Muscle of leg (tissue), 16 donors: ENCODE measurements at places on chromosomes 7 and 10. TPM values are rescaled to one million over a fixed set of nuclear protein-coding genes. Genes with fewer than 3 reads are reported as not detected.

GRCh38 chr7:7209412-7210050 lies 27.2 kb downstream of the C1GALT1 start:
- H3K36me3 ChIP-seq, result peaks cover 2% of the 10 kb centered on the region
- H3K27ac ChIP-seq, result no peak overlapping the region
- H3K4me3 ChIP-seq, result no peak overlapping the region
- no peaks in the 10 kb centered on the region for H3K4me1 ChIP-seq

DNA sequence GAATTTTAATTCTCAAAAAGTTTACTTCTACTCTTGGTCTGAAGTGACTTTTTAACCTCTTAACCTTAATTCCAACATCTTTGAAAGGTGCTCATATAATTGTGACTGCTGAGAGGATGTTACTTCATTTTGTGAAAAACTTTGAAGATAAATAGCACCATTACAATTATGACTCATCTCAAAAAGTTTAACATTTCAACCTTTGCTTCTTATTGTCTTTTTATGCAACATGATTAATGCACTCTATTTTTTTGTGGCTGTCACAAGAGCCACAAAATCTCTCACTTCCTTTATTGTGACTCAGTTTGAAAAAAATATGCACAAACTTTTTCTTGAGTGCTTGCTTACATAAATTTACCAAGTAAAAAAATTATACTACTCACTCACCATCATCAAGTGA lies 383.1 kb downstream of the LRRTM3 start:
- DNase-seq, result no peak
- no peaks in the 10 kb centered on the region for H3K36me3 ChIP-seq
- no peaks in the 10 kb centered on the region for H3K4me1 ChIP-seq
- H3K27ac ChIP-seq, result no peak overlapping the region

DNA sequence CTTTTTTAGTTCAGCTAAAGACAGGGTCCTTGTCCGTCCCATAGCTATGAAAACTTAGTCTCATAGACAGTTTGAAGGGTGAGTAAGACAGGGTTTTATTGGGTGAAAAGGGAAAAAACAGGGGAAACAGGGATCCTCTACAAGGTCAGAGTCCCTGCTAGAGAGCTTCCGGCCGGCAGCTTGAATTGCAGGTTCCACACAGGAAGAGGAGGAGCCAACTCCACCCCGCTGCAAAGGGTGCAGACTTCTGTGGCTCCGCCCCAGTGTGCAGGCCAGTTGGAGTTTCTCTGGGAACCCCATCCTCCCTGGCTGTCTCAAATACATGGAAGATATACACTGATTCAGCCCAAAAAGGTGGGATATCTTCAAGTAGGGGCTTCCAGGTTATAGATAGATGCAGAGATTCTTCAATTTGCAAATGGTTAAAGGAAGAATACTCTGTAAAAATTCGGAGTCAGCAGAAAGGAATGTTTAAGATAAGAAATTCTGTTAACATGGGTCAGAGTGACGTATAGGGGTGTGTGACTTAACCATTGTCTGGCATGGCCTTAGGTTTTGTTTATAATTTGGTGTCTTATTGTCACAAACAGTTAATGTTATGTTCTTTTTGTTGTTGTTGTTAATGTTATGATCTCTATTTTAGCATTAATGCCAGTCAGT lies 34.6 kb upstream of the HECW1 start:
- no peaks in the 10 kb centered on the region for H3K27me3 ChIP-seq
- no peak overlapping the region for H3K27ac ChIP-seq
- H3K4me1 ChIP-seq, result no peaks in the 10 kb centered on the region
- peak; percentile 7 for DNase-seq

The CCL26 gene
- total RNA-seq, result 0.84 TPM

The SPDYE2 gene
- 0.04 TPM for total RNA-seq

DNA sequence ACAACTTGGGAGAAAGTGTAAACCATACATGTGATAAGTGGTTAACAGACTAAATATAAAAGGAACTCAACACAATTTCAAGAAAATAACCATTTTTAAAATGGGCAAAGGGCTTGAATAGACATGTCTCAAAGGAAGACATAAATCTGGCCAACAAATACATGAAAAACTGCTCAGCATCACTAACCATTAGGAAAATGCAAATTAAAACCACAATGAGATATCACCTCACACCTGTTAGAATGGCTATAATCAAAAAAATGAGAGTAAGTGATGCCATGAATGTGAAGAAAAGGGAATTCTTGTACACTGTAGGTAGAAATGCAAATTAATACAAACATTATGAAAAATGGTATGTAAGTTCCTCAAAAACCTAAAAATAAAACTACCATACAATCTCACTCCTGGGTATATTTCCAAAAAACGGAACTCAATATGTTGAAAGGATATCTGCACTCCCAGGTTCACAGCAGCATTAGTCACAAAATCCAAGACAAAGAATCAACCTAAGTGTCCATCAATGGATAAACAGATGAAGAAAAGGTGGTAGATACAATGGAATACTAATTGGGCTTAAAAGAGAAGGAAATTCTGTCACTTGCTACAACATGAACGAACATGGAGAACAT lies 5.6 kb downstream of the SNX13 start:
- H3K27ac ChIP-seq, result no peak overlapping the region
- no peak for DNase-seq

GRCh38 chr10:125187238-125188194 lies 27.2 kb upstream of the CTBP2 start:
- H3K4me3 ChIP-seq, result no peak overlapping the region
- no peak overlapping the region for H3K27ac ChIP-seq
- peaks cover 2% of the 10 kb centered on the region for H3K27me3 ChIP-seq
- no peaks in the 10 kb centered on the region for H3K36me3 ChIP-seq
- H3K4me1 ChIP-seq, result no peaks in the 10 kb centered on the region
- no peak for DNase-seq

The GRB10 gene
- 13.0 TPM for total RNA-seq

The COA1 gene
- 37.3 TPM for total RNA-seq

The SEMA3A gene
- total RNA-seq, result 42.7 TPM

GRCh38 chr7:71982851-71983250 lies 429.3 kb downstream of the CALN1 start:
- H3K36me3 ChIP-seq, result no peaks in the 10 kb centered on the region
- no peak for DNase-seq
- H3K4me3 ChIP-seq, result no peak overlapping the region
- H3K4me1 ChIP-seq, result no peaks in the 10 kb centered on the region

- H3K36me3 ChIP-seq, result no peaks in the 10 kb centered on the region
- H3K4me1 ChIP-seq, result no peaks in the 10 kb centered on the region
- no peak overlapping the region for H3K4me3 ChIP-seq
- DNase-seq, result no peak
- H3K27ac ChIP-seq, result no peak overlapping the region
- H3K27me3 ChIP-seq, result peaks cover 46% of the 10 kb centered on the region
Measured at GRCh38 chr7:1274876-1275375, 42.3 kb downstream of the UNCX start.

- H3K4me1 ChIP-seq, result no peaks in the 10 kb centered on the region
- H3K27ac ChIP-seq, result no peak overlapping the region
Measured at GRCh38 chr7:72709909-72710308, 118.1 kb downstream of the TYW1B start.

DNA sequence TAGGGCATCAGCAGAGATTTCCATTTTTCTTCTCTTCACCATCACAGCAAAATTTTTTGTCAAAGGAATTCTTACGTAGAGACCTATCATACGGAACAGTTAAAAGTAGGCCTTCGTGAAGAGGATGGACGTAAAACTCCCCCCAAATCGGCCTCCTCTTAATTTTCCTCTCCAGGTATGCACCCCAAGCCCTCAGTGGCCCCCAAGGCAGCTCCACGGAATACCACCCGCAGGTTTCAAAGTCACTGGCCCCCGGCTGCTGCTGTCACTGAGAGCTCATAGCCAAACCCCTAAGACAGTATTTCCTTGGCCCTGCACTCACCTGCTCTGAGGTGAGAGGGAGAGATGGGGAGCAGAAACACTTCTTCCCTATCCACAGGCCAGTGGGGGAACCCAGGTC lies 8.8 kb downstream of the PODXL start:
- DNase-seq, result no peak
- H3K36me3 ChIP-seq, result peaks cover 3% of the 10 kb centered on the region
- peaks cover 43% of the 10 kb centered on the region for H3K4me1 ChIP-seq
- no peak overlapping the region for H3K27ac ChIP-seq
- no peaks in the 10 kb centered on the region for H3K27me3 ChIP-seq

The PNLIPRP1 gene
- total RNA-seq, result not detected

DNA sequence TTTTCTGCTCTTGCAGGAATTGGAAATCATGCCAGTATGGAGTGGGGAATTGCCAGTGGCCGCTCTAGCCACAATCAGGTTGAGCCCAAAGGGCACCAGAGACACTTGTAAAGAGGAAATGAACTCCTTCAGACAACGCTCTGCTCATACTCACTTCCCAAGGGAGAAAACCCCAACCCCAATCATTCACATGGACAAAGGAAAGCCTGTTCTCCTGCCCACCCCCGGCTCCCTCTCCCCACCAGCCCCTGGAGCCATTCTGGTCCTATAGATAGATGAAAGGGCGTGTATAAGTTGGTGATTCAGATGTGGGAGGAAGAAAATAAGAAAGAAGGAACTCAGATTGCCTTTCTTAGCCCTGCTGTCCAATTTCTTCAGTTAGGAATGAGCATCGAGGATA lies 57.4 kb downstream of the GFRA1 start:
- no peak overlapping the region for H3K4me3 ChIP-seq
- no peaks in the 10 kb centered on the region for H3K36me3 ChIP-seq
- DNase-seq, result no peak
- H3K4me1 ChIP-seq, result peaks cover 11% of the 10 kb centered on the region

- no peaks in the 10 kb centered on the region for H3K36me3 ChIP-seq
- H3K4me1 ChIP-seq, result peaks cover 13% of the 10 kb centered on the region
- no peak overlapping the region for H3K27ac ChIP-seq
- peaks cover 67% of the 10 kb centered on the region for H3K27me3 ChIP-seq
- no peak overlapping the region for H3K4me3 ChIP-seq
Measured at GRCh38 chr7:1210979-1211608, 21.6 kb upstream of the UNCX start.
